ENCODE measurements at places on chromosomes 7 and 10.

GRCh38 chr7:106312099-106312871 is 27.5 kb upstream of the NAMPT start:
- no peak for DNase-seq

GRCh38 chr7:105399043-105399725 is 10.5 kb upstream of the SRPK2 start:
- no peak for DNase-seq

- no peak for DNase-seq
Observed at GRCh38 chr10:79380946-79381721, 33.9 kb downstream of the PPIF start.

DNA sequence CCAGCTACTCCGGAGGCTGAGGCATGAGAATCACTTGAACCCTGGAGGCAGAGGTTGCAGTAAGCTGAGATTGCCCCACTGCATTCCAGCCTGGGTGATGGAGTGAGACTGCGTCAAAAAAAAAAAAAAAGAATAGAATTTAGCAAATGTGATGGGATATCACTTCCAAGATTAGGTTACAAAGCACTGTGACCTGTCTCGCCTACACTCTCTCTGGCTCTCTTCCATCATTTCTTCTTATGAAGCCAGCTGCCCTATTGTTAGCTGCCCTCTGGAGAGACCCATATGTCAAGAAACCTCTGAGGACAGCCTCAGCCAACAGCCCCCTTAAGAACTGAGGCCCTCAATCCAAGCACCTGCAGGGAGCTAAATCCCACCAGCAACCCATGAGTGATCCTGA is 28.2 kb downstream of the ARHGAP21 start:
- DNase-seq: no peak

GRCh38 chr10:69172241-69172982 is 7.6 kb upstream of the SUPV3L1 start:
- DNase-seq: no peak

- DNase-seq: no peak
Observed at GRCh38 chr7:2754912-2755311, 66.9 kb downstream of the AMZ1 start.

GRCh38 chr7:158585721-158586498 is 1.7 kb downstream of the PTPRN2 start:
- no peak for DNase-seq

GRCh38 chr10:115295213-115295805 is 202.1 kb downstream of the ATRNL1 start:
- no peak for DNase-seq

DNA sequence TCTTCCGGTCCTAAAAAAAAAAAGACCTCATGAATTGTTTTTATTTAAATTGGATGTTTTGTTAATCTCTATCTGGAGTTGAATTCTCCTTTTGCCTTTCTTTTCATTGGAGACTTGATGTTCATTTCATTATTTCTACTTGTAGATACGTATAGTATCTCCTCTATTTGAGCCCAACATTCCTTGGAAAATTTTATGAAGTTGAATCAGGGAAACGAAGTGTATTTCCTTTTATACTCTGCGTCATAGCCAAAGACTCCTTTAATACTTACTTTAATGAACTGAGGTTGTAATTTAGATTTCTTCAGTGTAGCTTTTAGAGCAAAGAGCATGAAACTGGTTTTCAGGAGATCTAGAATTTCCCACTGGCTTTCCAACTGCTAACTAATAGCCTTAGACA is 132.4 kb downstream of the KIAA1217 start:
- DNase-seq: no peak

DNA sequence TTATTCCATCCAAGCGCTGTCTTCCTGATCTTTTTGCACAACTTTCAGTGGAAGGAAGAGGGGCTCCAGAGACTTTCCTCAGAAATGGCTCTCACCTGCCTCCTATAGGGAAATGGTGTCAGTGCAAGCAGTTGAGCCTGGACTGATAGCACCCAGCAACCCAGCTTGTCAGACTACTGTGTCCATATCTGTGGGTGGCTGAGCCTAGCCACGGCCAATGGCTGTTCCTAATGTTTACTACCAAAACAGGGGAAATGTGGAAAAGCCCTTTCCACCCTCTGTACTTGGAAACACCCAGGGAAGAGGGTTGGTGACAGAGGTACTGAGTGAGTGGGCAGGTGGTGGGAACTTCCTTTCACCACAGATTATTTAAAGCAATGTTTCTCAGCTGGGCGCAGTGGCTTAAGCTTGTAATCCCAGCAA is 4.3 kb upstream of the YKT6 start:
- DNase-seq: no peak

- DNase-seq: no peak
Observed at GRCh38 chr10:131812736-131813604, 87.8 kb upstream of the PPP2R2D start.

DNA sequence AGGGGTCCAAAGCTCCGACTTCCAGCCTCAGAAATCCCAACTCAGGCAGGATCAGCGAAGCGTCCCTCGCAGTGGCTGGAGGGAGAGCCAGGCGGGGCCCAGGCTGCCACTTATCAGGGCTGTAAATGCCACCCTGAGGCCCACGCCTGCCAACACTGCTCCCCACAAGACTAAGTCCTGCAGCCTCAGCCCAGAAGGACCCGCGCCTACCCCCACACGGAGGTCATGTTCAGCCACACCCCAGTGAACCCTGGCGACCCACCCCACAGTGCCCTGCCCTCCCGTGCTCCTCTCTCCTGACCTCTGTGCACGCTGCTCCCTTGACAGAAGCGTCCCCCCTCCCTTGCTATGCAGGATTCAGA is 3.2 kb downstream of the PSMG3 start:
- DNase-seq: no peak

DNA sequence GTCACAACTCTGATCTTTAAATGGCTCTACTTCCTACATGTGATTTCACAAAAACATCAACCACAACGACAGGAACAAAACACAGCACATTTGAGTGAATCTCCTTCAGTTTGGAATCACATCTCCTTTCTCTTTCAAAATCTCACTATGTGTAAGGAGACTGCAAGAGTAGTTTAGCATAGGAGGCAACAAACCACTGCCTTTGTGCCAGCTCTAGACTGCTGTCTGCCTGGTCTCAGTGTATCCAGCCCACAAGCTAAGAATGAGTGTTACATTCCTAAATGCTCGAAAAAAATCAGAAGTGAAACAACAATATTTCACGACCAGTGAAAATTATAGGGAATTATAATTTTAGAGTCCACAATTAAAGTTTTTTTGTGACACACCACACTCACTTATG is 217.0 kb upstream of the STEAP4 start:
- no peak for DNase-seq

DNA sequence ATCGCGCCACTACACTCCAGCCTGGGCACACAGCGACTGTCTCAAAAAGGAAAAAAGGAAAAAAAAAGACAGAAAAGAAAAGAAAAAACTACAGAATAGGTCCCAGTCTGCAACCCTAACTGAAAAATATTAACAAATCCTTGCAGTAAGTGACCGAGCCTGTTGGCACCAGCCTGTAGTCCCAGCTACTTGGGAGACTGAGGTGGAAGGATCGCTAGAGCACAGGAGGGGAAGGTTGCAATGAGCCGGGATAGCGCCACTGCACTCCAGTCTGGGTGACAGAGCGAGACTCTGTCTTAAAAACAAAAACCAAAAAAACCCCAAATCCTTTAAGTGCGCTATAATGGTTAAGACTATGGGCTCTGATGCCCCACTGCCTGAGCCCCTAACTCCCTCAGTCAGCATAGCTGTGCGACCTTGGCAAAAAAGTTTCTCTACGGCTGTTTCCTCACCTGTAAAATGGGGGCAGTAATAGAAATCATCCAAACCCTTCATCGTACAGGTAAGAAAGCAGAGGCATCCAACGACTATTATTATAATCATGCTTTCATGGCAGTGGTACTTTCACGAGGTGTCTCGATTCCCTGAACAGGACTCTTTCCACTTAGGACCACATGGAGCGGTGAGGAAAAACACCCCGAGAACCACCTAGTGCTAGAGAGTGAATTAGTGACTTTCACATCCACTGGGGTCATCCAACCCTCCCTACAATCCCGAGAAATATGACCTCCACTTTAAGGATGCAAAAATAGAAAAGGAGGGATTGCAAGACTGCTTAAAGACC is 755 bp downstream of the TOMM7 start:
- DNase-seq: no peak

DNA sequence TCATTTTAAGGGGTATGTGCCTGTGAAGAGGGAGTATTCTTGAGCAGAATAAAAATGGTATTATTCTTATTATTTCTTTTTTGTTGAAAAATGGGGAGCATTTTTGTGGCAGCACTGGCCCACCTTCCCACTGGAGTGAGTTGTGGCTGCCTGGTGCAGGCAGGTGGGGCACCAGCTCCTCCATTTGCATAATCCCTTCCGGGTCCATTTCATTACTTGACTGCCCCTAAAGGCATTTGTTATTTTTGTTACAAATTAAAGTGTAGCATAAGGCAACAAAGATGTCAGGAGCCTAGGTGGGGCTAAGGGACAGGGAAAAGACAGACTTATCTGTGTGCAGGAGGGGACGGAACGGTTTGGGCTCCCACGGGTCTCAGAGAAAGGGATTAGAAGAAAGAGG is 26.8 kb downstream of the GOLGA7B start:
- DNase-seq: no peak

GRCh38 chr10:133456041-133456951 is 2.6 kb downstream of the SCART1 start:
- no peak for DNase-seq

DNA sequence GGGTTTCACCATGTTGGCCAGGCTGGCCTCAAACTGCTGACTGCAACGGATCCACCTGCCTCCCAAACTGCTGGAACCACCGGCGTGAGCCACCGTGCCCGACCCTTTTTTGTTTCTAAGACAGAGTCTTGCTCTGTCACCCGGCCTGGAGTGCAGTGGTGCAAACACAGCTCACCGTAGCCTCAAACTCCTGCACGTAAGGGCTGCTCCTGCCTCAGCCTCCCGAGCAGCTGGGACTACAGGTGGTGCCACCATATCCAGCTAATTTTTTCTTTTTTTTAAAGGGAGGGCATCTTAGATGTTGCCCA is 36.4 kb downstream of the ADAP1 start:
- no peak for DNase-seq
